ENCODE measurements at places on chromosomes 5 and 9.

DNA sequence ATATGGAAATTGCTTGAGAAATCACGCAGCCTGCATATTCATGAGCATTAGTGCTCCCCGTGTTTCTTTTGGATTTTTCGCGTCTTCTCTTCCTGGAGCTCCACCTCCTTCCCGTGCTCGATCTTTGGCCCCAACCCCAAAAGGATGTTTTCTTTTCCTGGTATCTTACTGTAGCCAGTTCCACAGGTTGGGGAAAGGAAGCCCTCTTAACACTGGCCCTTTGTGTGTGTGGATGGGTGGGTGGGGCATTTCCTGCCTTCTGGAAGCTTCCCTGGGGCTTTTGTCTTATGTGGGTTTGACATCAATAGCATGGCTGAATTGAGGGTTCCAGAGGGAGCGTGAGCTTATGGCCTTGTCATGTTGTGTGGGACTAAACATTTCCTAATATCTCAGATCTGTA lies 21.9 kb downstream of the STXBP1 start:
- no peak for DNase-seq

- peak; percentile 91 for DNase-seq
Measured at GRCh38 chr5:150489360-150490295, 18.3 kb upstream of the NDST1 start.

- no peak for DNase-seq
Measured at GRCh38 chr5:8628521-8628920, 759.6 kb downstream of the MTRR start.

DNA sequence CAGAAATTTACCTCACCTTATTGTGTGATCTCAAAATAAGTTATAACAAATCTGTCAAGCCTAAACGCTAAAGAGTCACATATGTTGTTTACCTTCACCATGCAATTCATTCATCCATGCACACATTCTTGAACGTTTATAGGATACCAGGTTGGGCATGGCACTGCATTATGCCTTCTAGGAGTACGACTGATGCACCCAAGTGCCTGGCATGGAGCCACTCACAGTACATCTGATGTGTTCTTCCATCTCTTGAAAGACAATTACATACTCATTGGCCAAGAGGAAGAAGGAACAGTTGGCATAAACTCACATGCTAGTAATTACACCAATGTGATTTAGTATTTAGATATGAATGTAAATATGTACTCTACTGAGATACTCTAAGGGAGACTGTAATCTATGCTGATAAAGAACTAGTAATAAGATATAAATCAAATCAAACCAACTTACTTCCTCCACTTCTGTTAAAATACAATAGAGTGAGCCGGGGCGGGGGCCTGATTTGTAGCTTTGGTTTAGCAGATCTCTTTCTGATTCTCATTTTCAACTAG lies 90.7 kb downstream of the LPAR1 start:
- DNase-seq, result no peak

DNA sequence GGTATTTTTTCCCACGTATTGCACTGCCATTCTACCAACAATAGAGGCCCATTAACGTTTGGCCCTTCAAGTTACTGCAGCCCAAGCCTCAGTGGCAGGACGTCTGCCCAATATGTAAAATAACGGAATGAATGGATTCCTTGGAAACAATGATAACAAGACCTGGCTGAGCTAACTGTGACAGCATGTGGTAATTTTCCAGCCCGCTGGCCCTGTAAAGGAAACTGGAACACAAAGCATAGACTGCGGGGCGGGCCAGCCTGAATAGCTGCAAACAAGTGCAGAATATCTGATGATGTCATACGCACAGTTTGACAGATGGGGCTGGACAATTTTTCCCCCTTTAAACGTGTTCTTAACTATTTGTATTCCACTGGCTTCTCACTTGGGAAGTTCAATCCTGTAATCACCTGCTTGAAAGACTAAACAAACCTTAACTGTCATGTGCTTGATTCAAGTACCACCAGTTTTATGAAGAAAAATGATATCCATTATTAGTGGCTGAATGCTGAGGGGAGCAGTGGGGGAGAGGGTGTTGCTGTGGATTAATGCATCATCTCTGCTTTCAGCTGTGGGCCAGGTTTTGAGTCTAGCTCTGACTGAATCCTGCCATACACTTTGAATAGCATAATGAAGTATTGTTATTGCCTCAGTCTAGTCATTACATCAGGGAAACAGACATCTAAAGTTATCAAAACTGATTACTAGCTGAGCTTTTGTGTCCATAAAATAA lies 323.9 kb downstream of the TMEM161B start:
- no peak for DNase-seq

- DNase-seq, result no peak
Measured at GRCh38 chr9:98687911-98688310, 20.8 kb downstream of the GABBR2 start.

DNA sequence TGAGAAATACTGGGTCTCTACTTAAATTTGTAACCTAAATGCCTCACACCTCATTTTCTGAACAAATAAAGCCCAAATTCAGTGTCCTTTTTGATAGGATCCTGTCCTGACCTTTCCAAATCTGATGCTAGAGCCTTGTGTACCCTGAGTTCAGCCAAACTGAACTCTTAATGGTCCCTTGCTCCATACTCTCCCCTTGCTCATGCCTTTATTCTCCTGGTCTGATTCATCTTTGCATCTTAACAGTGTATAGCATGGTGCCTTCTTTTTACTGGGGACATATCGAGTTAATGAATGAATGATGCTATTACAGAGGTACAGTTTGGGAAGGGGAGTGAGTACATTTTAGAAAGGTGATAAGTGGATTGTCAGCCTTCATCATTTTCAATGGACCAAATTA lies 9.2 kb downstream of the NSD1 start:
- no peak for DNase-seq

DNA sequence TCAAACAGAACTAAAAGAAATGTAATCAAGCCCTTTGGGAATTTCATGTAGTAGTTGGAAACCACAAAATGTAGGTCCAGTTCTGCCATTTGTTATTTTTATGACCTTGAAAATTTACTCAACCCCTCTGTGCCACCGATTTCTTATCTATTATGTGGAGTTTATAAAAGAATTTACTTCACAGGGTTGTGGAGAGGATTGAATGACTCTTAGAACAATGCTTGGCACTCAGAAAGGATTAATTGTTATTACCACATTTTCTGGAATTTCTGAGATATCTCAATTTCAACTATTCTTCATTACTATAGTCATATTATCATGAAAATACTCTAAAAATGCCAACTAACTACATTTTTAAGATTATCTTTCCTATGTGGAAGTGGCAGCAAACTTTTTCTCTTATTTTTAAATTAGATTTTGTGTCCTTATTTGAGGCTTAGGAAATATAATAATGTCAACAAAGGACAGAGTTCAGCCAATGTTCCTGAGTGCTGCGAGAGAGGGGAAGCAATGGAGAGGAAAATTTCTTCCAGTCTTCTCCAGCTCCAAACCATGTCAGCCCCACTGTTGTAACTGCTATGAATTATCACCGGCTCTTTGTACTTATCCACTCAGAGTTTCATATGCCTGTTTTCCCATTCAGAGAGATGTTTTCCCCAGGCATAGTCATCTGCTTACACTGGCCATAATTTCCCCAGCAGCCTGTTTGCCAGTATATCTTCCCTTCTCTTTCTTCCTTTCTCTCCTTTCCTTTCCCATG lies 525.6 kb downstream of the SPATA31D1 start:
- no peak for DNase-seq

DNA sequence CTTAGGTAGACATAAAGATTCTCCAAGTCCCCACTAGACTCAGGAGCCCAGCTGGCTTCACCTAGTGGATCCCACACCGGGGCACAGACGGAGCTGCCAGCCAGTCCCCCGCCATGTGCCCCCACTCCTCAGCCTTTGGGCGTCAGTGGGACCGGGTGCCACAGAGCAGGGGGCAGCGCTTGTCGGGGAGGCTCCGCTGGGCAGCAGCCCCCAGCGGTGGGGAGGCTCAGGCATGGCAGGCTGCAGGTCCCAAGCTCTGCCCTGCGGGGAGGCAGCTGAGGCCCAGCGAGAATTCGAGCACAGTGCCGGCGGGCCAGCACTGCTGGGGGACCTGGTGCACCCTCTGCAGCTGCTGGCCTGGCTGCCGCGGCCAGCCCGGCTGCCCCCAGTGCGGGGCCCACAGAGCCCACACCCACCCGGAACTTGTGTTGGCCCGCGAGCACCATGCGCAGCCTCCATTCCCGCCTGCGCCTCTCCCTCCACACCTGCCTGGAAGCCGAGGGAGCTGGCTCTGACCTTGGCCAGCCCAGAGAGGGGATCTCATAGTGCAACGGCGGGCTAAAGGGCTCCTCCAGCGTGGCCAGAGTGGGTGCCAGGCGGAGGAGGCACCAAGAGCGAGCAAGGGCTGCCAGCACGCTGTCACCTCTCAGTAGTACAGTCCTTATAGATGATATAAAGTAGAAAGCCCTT lies 390.7 kb downstream of the PLK2 start:
- DNase-seq, result no peak

- DNase-seq, result no peak
Measured at GRCh38 chr5:54834121-54834842, 151.1 kb downstream of the ESM1 start.

DNA sequence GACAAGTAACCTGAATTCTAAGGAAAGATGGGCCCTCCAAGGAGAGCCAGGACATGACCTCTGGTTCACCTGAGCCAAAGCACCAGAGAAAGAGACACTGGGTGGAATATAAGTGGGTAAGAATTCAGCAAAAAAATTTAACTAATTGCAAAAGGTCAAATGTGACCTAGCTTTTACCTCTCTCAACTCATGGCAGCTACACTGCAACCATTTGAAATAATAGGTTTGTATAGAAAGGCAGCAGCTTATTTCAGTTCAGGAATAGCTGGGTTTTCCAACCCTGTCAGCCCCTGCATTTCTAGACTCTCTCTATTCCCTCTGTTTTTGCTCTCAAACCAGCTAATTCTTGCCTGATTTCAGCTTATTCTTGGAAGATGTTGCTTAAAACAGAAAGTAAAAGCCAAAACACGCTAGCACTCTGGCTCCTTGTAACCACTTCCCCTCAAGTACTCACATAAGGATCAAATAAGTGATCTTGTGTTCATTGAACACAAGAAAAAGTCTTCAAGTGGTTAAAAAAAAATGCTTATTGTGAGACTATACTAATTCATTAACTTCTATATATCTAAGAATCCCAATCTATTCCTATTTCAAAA lies 101.1 kb upstream of the NR4A3 start:
- DNase-seq, result no peak

- DNase-seq, result no peak
Measured at GRCh38 chr9:68740561-68740960, 35.5 kb downstream of the PIP5K1B start.

GRCh38 chr5:146758076-146758475 lies 120.5 kb downstream of the PPP2R2B start:
- DNase-seq, result no peak

DNA sequence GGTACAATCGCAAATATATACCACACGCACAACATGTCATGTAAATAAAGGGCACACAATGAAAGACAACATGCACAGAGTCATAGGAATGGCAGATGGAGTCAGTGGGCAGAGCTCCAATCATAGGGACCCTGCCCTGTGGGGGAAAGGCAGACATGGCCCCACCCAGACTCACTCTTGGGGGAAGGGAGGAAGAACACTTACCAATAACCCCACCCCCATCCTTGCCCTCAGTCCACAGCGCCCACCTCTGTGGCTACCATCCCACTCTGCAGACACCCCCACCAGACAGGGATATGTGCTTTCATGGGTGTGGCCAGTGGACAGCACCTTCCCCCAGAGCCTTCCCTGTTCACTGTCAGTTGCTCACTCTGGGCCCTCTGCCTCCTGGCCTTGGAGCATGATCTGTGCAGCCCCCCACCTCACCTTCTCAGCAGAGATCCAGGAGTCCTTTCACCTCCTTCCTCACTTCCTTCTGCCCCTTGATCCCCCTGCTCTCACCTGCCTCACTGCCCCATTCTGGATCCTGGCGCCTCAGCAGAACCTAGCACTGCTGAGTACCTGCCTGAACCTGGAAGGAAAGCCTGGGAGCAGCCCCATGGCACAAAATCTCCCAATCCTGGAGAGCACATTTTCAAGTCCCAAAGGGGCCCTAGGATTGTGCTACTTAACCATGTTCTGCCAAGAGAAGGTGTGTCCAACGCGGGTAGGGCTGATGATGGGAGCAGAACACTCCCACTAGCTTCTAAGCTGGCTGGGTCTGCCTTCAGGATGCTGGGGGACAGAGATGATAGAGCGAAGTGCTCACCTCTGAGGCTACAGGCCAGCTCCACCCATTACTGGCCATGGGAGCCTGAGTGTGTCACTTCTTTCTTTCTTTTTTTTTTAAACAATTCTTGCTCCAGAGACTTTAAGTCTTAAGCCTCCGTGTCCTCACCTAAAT lies 1.5 kb upstream of the PHF19 start:
- DNase-seq, result peak; percentile 65

GRCh38 chr5:121962347-121962670 lies 534 bp downstream of the SRFBP1 start:
- peak; percentile 68 for DNase-seq

- no peak for DNase-seq
Measured at GRCh38 chr5:111238431-111239225, 14.4 kb downstream of the CAMK4 start.

- no peak for DNase-seq
Measured at GRCh38 chr5:172303162-172303561, 19.6 kb upstream of the UBTD2 start.

DNA sequence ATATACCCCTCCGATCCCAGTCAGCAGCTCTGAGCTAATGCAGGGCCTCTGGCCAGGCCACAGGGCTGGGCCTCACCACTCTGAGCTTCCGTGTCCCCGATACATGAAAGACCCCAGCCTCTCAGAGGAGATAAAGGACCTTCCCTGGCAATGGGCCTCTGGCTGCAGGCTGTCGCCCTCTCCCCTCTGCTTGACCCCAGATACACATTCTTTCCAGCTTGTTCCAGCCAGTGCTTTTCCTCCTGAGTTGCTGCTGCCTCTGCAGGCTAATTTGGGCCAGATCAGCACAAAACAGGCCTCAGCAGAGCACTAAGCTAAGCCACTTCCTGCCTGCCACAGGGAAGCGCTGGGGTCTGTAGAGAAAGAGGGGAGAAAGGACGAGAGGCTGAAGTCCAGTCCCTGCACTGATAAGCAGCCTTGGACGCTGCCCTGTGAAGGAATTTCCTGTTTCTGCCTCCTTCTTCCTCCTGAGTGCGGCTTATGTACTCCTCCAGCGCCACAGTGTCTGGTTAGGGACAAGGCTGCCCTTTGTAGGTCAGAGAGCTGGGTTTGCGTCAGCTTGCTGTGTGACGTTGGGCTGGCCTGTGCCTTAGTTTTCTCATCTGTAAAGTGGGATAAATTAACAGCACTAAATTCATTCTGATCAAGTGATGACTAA lies 73.0 kb upstream of the IL17B start:
- no peak for DNase-seq

DNA sequence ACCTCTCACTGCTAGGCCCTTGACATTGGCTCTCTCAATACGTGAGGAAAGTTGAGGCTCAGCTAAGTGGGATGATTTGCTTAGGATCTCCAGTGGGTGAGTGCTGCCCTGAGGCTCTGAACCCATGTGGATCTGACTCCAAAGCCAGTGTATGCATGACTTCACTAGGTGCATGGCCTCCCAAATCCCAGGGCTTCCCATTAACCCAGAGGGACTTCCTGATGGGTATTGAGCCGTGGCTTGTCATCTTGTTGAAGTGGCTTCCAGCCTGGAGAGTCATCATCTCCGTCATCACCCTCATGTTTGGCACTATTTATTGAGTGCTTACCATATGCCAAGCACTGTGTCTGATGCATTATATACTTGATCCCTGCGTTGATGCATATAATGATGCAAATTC lies 37.3 kb upstream of the TEX48 start:
- DNase-seq, result no peak
